ENCODE measurements at places on chromosomes 6 and 20. TPM values are rescaled to one million over a fixed set of nuclear protein-coding genes. Genes with fewer than 3 reads are reported as not detected.
A peak's percentile ranks its signal among the peaks of the same experiment; 100 is the strongest.

The LPIN3 gene
- 48.4 TPM for total RNA-seq

The ADGRF4 gene
- not detected for total RNA-seq

The SMLR1 gene
- not detected for total RNA-seq

The FILIP1 gene
- total RNA-seq = 18.1 TPM

- H3K27ac ChIP-seq = no peak overlapping the region
- H3K4me3 ChIP-seq = no peak overlapping the region
- no peaks in the 10 kb centered on the region for H3K27me3 ChIP-seq
- H3K4me1 ChIP-seq = no peaks in the 10 kb centered on the region
- DNase-seq = no peak
- no peaks in the 10 kb centered on the region for H3K36me3 ChIP-seq
These were observed 293.8 kb downstream of the TAF4 start for GRCh38 chr20:61771805-61772350.

DNA sequence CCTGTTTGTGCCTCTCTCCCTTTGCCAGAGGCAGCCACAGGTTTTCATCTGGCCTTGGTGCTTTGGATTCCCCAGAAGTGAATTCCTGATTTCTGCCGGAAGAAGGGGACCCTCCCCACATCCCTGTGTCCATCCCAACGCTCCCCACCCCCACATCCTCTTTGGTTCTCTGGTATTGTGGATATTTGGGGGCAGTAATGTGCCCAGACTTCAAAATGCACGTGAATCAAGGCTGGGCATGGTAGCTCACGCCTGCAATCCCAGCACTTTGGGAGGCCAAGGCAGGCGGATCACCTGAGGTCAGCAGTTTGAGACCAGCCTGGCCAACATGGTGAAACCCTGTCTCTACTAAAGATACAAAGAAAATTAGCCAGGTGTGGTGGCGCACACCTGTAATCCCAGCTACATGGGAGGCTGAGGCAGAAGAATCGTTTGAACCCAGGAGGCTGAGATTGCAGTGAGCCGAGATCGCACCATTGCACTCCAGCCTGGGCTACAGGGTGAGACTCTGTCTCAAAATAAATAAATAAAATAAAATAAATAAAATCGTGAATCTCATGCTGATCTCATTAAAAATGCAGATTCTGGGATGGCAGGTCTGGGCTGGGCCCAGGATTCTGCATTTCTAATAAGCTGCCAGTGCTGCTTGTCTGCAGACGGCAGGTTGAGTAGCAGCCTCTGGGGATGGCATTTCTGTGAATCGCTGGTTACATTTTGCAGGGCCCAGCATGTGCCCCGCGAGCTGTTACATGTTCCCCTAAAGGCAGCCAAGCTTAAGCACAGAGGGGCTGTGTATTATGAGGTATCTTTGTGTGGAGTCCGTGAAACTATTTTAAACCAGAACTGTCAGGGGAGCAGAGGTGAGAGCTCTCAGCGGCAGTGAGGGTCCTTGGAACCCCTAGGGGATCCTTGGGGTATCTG, 49.0 kb downstream of the SYNJ2 start:
- DNase-seq = no peak
- no peaks in the 10 kb centered on the region for H3K27me3 ChIP-seq
- H3K4me3 ChIP-seq = no peak overlapping the region
- H3K27ac ChIP-seq = peak overlapping the region; percentile 35
- H3K4me1 ChIP-seq = peaks cover 38% of the 10 kb centered on the region
- H3K36me3 ChIP-seq = no peaks in the 10 kb centered on the region

- no peak overlapping the region for H3K27ac ChIP-seq
- no peak overlapping the region for H3K4me3 ChIP-seq
These were observed 39.0 kb downstream of the NCOA3 start for GRCh38 chr20:47540443-47541354.

DNA sequence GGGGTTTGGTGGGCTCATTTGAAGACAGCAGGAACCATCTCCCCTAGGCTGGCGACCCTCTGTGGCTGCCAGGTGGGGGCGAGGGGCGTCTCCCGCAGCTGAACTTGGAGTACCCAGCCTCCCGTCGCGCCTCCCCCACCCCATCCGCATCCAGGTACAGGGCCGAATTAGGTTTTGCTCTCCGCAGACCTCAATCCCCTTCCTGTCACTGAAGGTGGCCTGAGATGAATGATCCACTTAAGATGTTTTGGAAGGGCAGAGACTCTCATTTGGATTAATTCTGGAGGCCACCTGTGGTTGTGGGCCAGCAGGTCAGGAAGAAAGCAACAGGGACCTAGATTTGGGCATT, 493 bp downstream of the CD83 start:
- peak overlapping the region; percentile 71 for H3K27ac ChIP-seq
- H3K27me3 ChIP-seq = no peaks in the 10 kb centered on the region
- H3K4me1 ChIP-seq = peaks cover 18% of the 10 kb centered on the region

GRCh38 chr20:63235399-63235983, at the start of gene BIRC7:
Gene BIRC7 (plus strand): TSS chr20:63235905. CDS start chr20:63236097, 192 bp downstream.
- no peaks in the 10 kb centered on the region for H3K4me1 ChIP-seq
- no peak within 1 kb of the TSS for H3K27ac ChIP-seq
- H3K4me3 ChIP-seq = no peak within 1 kb of the TSS

DNA sequence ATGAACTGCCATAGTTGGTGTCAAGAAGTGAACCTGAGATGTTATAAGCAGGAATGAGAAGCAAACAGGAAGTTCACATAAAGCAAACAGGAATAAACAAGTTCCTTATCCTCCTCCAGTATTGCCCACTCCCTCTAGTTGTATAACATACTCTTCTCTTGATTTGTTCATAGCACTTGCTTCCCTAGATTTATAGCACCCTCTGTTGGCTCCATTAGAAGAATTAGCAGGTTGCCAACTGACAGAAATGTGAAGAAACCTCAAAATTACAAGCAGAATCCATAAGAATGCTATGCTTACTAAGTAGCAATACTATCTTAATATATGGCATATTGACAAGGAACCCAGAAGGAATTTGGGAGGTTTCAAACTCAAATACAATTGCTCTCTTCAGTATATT, 195.4 kb downstream of the TBX18 start:
- no peak for DNase-seq
- no peak overlapping the region for H3K27ac ChIP-seq
- H3K4me1 ChIP-seq = no peaks in the 10 kb centered on the region
- no peaks in the 10 kb centered on the region for H3K27me3 ChIP-seq
- no peak overlapping the region for H3K4me3 ChIP-seq

DNA sequence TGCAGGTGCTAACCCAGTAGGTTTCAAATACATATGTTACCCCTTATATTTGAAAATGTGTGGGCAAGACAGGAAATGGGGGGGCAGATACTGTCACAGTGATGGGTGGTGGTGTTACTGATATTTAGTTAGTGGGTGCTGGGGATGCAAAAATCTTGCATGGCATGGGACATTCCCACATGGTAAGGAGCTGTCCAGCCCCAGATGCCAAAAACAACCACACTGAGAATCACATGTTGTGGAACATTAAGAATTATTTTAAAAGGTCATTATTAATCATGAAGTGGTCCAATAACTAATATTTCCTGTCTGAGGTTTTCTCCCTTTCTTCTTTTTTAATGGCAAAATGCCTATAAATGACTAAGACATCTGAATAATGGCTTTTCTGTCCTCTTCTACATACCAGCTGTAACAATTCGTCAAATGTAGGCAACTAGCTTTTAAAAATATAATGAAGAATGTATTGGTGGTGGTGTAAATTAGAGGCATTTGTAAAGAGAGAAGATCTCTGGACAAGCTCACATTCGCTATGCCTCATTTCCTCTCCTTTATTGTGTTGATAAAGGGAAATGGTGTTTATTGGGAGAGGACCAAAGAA, 57.3 kb upstream of the SLC35B3 start:
- no peaks in the 10 kb centered on the region for H3K27me3 ChIP-seq
- H3K4me1 ChIP-seq = no peaks in the 10 kb centered on the region
- H3K27ac ChIP-seq = no peak overlapping the region
- no peak for DNase-seq
- H3K4me3 ChIP-seq = no peak overlapping the region
